Large intestine (tissue), 12 donors: ENCODE measurements at places on chromosomes 7 and 10.

GRCh38 chr10:35795131-35795824 lies 153.2 kb upstream of the FZD8 start:
- no peak for DNase-seq

DNA sequence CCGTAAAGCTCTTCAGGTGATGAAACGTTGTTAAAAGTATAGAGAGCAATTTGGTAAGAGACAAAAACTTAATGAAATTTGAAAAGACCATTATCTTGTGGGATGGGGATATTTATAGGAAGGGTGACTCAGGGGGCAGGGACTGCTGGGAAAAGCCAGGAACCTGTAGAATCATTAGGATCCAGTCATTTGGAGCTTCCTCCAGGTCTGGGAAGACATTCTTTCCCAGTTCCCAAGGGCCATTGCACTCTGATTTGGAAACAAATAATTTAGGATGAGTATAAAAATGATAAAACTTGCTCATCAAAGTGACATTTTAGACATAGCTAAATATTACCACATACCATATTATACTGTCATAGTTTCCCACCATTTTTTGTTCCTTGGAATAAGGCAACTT lies 143.9 kb downstream of the PFKFB3 start:
- no peak for DNase-seq

DNA sequence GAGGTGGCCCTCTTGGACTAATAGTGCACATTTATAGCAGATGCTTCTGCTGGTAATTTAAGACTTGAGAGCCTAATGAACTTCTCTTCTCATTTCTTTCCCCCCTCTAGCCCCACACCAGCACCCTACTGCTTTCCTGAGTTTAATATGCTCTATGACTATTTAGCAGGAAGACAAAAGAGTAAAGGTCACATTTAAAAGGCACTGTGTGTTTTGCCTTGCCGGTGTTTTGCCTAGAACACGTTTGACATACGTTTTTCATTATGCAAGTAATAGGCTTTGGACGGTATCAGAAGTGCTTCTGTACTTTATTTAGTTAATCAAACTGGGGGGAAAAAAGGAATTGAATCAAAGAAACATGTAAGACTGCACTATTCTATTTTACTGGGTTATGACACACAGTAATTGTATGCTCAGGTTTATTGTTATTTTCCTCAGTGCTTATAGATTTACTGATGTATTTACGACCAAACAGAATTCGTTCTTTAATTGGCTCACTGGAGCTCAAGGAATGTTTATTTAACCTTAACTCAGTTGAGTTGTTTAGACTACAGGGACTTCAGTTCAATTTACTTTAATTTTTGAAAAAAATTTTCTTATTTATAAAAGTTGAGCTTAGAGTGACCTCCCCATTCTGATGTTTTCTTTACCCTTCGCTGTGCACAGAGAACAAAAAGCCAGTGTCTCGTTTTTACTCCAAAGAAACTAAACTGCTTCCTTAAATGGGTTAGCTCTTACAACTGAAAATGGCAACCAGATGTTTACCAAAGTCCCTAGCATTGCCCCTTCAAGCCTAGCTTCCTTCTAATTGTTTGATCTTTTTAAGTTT lies 35.4 kb downstream of the CPED1 start:
- no peak for DNase-seq

DNA sequence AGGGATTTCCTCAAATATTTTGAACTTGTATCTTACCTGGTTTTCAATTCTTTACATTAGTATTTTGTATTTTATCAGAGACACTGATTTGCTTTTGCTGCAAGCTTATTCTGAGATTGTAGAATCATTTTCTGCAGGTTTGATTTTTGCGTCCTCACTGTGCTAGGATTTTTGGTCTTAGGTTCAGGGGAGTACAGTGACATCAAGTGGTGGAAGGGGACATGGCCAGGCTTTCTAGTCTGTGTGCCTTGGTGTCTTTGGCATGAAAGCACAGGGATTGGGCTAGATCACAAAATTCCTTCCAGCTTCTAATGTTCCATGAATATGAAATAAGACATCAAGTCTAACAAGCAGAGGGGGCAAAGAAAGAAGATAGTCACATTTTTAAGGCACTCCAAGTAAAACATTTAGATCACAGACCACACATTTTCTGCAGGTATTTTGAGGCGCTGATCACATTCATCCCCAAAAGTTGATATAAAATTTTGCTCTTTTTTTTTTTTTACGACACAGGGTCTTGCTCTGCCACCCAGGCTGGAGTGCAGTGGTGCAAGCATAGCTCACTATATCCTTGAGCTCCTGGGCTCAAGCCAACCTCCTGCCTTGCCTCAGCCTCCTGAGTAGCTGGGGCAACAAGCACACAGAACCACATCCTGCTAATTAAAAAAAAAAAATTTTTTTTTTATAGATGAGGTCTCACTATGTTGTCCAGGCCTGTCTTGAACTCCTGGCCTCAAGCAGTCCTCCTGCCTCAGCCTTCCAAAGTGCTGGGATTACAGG lies 124.4 kb downstream of the PON1 start:
- DNase-seq = peak; percentile 41

GRCh38 chr7:35718047-35718446 lies 23.1 kb upstream of the HERPUD2 start:
- no peak for DNase-seq
